ENCODE measurements at places on chromosomes 11 and 22.

DNA sequence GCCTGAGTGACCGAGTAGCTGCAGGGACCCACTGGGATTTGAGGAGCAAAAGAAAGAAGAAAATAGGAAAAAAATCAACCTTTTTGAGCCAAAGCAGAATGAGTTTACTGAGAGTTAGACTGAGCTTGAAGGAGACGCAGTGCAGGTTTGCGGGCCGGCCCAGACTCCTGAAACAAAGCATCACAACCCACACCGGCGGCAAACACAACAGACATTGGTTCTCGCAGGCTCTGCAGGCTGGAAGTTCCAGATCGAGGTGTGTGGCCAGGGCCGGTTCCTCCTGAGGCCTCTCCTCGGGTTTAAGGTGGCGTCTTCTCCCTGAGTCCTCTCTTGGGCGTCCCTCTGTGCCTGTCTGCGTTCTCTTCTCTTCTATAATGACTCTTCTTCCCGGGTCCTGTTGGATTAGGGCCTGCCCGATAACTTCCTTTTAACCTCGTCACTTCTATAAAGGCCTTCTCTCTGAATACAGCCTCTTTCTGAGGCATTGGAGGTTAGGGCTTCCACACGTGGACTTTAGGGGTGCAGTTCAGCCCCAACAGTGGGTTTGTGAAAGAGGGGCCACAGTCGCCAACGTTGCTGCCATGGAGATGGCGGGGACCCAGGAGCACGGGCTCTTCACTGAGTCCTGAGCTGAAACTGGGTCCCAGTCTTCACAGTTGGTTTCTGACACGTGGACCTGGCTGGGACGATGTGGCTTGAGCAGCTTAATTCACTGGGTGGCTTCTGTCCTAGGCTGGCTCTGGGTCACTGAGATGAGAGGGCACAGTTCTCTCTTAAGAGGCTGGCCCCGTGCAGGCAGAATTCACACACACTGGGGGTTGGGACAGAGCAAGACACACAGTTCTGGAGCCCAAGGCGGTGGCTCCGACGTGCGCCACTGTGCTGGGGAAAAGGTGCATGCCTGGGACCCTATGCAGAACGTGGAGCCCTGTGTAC, 1047.7 kb downstream of the BRD1 start:
- DNase-seq: no peak

GRCh38 chr11:111674941-111675340, 72.7 kb downstream of the SIK2 start:
- DNase-seq: no peak

DNA sequence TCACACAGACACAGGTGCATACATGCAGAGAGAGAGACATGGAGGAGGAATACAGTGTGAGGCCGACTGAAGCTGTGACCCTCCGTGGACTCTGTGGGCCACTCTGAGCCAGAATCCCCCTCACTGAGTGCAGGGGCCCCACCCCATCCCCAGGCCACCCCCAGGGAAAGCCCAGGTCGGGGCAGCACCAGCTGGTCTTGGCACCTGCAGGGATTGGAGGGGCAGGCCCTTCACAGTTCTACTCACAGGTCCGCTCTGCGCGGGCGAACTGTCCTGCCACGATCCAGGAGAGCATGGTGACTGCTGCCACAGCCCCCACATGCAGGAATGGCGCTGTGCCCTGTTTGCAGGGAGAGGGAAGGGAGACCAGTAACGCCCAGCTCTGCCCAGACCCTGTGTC, 16.3 kb upstream of the KLHL35 start:
- DNase-seq: no peak

- no peak for DNase-seq
Observed at GRCh38 chr22:49212002-49212401, 615.7 kb downstream of the BRD1 start.

DNA sequence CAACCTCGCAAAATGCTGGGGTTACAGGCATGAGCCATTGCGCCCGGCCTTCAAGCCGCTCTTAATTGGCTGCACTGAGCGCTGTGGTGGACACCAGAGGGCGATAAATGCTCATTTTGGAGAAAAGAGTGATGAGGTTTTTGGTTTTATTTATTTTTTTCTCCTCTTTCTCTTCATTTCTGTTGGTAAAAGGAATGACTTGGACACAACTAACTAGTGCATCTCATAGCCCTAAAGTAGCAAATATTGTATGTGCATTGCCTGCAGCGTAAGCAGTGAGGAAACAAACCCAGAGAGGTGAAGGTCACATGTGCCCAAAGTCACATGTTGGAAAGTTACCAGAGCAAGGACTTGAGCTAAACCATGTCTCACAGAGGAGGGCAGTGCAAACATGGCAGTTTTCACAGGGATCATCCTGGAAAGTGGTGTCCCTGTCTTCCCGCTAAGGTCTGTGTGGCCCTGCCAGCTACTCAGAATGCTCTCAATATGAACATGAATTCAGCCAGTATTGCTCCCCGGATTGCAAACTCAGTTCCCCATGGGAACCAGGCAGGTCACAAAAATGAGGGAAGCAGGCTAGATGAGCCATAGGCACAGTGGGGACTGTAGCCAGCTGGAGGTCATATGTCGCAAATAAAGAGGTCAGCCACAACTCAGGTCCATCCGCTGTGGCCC, 8.6 kb upstream of the CD82 start:
- peak; percentile 50 for DNase-seq

GRCh38 chr22:43273902-43274484, 69.2 kb downstream of the SCUBE1 start:
- no peak for DNase-seq

GRCh38 chr11:30481330-30481729, 104.8 kb downstream of the MPPED2 start:
- DNase-seq: no peak

- DNase-seq: no peak
Observed at GRCh38 chr11:110971140-110971539, 258.9 kb upstream of the ARHGAP20 start.

- DNase-seq: peak; percentile 71
Observed at GRCh38 chr22:29109822-29110221, 37.0 kb downstream of the KREMEN1 start.

DNA sequence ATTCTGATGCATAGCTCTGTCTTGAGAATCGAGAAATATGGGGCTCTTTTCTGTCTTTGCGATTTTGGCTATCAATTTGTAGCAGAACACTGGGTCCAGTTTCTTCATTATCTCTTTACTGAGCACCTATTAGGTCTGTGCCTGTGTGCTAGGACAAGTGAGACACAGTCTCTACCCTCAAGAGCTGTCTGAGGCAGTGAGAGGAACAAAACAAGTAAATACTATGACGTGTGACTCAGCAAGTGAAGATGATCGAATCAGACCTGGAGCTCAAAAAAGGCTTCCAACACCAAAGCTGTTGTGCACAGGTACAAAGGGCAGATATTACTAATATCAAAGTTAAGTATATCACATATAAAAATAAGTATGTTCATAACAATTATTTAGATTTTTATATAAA, 52.4 kb downstream of the LGR4 start:
- DNase-seq: no peak

- no peak for DNase-seq
Observed at GRCh38 chr22:41899110-41899509, 15.8 kb downstream of the SHISA8 start.

- no peak for DNase-seq
Observed at GRCh38 chr22:27966168-27967064, 47.4 kb upstream of the PITPNB start.

DNA sequence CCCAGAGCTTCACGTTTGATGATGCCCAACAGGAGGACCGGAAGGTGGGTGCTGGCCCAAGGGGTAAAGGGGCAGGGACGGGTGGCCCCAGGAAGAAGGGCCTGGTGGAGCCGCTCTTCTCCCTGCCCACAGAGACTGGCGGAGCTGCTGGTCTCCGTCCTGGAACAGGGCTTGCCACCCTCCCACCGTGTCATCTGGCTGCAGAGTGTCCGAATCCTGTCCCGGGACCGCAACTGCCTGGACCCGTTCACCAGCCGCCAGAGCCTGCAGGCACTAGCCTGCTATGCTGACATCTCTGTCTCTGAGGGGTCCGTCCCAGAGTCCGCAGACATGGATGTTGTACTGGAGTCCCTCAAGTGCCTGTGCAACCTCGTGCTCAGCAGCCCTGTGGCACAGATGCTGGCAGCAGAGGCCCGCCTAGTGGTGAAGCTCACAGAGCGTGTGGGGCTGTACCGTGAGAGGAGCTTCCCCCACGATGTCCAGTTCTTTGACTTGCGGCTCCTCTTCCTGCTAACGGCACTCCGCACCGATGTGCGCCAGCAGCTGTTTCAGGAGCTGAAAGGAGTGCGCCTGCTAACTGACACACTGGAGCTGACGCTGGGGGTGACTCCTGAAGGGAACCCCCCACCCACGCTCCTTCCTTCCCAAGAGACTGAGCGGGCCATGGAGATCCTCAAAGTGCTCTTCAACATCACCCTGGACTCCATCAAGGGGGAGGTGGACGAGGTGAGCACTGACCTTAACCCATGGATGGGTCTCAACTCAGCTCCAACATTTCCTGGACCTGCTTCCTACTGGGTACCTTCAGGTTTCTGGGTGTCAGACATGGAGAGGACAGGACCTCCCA, 2.0 kb downstream of the RIC8A start:
- DNase-seq: no peak

DNA sequence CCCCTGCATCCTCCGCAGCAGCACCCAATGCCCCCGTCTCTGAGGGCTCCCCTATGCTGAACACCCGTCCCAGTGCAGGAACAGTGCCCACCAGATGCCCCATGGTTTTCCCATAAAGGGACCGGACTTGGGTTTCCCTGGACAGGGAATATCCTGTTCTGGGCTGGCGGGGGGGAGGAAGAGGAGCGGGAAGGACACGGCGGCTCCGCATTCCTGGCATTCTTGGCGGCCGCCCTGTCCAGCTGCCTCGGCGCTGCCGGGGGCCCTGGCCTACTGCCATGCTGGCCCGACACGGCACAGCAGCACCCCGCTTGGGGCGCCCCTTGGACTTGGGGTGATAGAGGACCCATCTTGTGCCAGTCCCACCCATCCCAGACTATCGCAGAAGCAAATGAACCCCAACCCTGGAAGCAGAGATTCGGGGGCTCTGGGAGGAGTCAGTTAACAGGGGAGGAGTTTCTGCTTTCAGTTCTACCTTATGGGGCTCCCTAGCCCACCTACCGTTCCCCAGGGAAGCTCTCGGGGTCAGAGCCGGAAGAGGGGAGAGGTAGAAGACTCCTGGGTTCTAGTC, 23.7 kb upstream of the CBX7 start:
- DNase-seq: peak; percentile 76

DNA sequence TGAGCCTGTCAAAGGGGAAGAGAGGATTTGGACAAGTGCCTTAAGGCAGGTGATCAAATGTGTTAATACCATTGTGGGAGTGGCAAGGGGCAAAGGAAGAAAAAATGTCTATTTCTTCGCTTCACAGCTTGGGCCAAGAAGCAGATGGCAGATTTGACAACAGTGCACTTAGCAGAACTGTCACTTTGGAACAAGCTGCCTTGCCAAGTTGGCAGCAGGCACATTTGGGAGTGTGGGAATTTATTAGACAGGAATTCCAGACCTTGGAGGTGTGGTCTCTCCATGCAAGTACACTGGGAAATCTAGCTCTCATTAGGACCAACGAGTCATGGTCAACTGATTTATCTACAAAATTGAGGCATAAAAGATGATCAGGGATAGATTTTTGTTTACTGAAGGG, 265.1 kb downstream of the NELL1 start:
- no peak for DNase-seq

DNA sequence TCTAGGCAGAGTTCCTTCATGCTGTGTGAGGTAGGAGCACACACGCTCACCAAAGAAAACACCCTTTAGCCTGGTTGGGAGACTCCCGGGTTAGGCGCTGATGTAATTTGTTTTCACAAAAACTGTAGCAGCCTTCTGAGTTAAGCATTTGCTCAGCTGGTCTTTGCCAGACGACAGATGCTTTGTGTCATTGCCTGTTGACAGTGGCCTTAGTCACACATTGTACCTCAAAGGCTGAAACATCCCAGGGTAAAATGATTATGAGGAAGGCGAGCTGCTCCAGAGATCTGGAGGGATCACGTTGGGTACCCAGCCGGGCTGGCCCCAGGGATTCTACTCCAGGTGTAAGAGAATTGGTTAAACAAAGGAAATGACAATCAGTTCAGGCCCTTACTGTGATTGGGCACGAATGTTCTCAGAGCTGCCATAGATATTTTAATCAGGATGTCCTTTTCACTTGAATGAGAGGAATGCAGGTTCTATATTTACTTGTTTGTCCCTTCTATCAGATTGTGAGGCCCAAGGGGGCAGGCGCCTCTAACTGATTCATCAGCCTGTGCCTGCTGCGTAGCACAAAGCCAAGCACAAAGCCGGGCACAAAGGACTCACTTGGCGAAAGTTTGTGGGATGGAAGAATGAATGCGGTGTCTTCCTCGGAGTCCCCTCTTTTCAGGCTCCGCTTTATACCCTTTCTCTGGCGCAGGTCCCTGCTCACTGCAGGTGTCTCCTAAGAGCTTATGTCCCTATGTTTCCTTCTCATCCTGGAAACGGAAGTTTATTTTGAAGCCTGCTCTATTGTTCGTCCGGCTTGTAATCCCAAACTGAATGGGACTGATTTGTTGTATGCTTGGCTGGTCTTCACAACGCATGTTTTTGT, 47.1 kb downstream of the ADM start:
- peak; percentile 87 for DNase-seq
